NCI-H345 (cell line): ENCODE measurements at places on chromosomes 6 and 20.
A peak's percentile ranks its signal among the peaks of the same experiment; 100 is the strongest.

DNA sequence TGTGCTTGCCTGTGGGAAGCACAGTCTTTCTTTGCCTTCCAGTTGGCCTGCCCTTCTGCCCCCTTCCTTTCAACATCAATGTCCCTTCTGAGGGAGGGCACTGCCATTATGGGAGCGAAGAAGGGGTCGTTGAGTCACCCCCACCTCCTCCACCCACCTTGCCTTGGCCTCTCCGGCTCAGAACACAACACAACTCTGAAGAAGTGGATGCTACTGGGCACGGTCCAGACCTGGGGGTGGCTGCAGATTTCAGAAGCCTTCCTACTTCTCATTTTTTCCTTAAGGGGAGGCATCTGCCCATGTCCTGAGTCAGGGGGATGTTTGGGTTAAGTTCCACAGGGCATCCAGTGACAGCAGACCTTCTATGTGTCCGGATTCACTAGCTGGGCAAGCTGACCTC is 72.1 kb downstream of the GFOD1 start:
- no peak for DNase-seq

- DNase-seq, result no peak
Measured at GRCh38 chr6:44735630-44735963, 348.1 kb downstream of the CDC5L start.

- no peak for DNase-seq
Measured at GRCh38 chr6:92962846-92963245, 456.5 kb downstream of the EPHA7 start.

DNA sequence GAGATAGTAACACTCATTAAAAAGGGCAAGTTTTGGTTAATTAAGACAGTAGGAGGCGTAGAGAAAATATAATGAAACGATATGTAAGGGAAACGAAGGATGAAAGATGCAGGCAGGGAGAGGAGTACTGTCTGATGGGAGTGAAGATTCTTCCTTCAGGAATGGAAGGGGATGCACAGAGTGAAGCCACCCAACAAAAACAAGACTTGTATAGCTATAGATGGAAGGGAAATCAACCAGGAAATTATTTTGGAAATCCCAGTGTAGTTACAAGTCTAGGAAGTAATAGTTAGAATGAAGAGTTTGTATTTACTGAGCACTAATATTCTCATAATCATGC is 19.7 kb upstream of the HLA-DRB1 start:
- DNase-seq, result no peak

DNA sequence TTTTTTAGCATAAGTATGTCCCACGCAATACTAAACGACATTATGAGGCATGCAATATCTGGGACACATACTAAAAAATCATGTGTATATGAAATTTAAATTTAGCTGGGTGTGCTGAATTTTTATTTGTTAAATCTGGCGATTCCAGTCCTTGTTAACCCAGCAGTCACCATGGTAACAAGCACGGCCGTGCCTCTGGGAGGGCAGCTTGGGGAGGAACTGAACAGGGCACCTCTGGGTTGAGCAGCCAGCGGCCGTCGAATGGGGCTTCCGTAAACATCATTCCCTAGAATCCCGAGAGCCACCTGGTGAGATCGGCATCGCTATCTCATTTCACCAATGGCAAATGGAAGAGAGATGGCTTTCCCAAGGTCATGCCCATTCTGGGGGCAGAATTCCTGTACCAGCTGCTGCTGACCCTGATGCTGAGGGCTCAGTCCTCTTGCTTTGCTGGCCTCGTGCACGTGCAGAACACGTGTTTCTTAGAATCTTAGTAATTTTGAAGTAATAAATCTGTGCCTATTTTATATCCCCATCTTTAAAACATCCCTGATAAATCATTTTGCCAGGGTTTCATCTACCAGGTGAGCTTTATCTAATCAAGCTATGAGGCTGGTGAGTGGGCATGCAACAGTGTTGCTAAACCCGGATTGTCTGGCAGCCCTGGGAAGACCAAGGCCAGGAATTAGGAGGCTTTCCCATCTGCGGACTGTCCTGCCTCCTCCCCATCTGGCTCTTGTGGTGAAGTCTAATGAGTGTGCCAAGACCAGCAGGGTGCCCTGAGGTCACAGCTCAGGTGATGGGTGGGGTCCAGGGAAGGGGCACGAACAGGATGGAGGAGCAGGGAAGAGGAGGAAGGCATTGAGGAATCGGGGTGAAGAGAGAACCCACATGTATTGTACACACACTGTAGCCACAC is 85.1 kb downstream of the AGPAT4 start:
- no peak for DNase-seq

GRCh38 chr20:45971675-45972499 is at the start of gene ZNF335:
Gene ZNF335, minus strand, starts transcription at chr20:45972203. Its CDS starts 793 bp downstream, at chr20:45971410.
- DNase-seq, result peak; percentile 96

DNA sequence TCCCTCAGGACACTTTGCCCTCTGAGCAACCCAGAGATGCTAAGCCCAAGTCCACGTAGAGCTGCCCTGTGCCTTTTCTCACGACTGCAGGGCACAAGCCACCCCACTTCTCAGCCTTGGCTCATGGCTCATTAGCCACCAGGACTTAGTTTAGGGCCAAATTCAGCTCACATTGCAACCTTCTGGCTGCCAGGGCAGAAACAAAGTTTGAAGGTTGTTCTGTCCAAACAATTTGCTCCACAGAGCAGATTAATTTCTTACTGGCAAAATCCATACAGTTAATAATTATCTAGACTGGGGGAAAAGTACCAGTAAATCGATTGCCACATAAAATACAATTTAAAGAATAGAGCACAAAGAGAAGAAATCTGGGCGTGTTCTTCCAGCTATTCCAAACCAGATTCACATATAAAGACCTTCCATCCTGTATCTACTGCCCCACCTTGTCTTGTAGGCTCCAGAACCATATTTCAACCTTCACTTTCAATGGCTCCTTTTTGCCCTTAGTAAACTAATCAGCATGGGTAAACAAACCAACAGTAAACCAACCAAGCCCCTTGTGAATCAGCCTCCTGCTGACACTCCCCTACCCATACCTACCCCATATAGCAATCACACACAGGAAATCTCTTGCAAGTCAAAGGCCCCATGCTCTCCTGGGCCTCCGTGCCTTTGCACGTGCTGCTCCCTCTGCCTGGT is 101.9 kb downstream of the QRSL1 start:
- DNase-seq, result no peak

GRCh38 chr20:1302685-1303541 is 26.0 kb downstream of the SDCBP2 start:
- DNase-seq, result no peak

DNA sequence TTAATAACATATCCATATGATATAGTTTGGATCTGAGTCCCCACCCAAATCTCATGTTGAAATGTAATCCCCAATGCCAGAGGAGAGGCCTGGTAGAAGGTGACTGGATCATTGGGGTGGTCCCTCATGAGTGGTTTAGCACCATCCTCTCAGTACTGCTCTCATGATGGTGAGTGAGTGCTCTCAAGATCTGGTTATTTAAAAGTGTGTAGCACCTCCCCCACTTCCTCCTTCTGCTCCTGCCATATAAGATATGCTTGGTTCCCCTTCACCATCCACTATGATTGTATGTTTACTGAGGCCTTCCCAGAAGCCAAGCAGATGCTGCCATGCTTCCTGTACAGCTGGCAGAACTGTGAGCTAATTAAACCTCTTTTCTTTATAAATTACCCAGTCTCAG is 22.9 kb downstream of the IRF4 start:
- DNase-seq, result no peak

DNA sequence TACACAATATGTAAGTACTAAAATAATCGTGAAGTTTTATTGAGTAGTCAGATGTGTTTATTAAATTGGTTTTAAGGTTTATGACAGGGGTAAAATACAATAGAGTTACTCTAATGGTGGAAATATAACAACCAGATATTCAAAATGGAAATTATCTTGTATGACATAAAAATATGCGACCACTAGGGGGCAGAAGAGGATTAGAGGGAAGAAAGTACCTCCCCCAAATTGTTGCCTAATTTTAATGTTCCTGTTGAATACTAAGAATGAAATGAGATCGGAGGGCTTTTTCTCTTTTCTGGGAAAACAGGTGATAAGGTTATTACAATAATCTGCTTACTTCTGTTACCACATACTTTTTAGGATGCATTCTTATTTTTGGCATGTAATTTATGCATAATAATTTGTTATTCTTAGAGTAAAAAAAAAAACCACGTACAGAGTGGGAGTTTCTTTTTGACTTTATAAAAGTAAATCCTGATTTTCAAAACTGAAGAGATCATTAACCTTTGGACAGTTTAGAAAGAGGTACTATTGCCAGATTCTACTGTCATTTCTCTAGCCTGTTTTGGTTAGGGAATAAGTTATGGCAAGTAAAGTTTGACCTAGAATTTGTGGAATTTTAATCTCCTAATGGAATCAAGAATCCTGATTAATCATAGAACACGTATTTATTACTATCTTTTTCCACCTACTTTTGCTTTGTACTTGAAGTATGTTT is 159.2 kb downstream of the CD109 start:
- peak; percentile 35 for DNase-seq

- DNase-seq, result peak; percentile 98
Measured at GRCh38 chr20:63191400-63191799, 24.5 kb downstream of the YTHDF1 start.

- no peak for DNase-seq
Measured at GRCh38 chr6:21271428-21272155, 322.0 kb upstream of the SOX4 start.

DNA sequence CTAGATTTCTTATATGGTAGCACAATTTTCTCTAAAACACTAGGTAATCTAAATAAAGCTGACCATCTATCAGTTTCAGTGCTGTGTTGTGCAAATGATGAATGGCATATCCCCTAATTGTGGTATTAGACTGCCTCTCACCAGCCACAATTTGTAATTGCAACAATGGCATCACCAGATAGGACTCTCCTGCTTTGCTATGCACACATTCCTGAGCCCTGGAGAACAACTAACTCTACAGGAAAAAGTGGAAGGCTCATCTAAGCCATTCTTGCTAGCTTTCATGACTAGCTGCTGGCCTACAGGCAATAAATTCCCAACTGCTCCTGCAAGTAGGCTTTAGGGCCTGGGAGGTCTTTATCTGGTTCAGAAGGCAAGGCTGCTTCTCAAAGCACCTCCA is 974.1 kb downstream of the EYS start:
- no peak for DNase-seq

DNA sequence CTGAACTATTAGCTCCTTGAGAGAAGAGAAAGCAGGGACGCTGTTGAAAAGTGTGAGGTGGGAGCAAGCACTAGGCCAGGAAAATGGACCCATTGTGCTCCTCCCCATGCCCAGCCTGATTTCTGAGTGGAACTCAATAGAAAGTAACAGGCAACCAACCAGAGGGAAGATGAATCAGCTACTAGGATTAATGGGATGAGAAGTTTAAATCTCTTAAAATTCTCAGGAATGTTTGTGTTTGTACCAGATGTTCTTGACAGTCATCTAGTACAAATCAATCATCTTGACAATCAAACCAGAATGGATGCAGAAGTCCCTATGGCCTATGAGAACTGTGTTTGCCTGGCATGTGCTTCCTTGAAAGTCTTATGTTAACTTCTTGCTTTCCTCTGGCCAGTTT is 48.9 kb downstream of the HDDC2 start:
- DNase-seq, result no peak

GRCh38 chr20:61748376-61748775 is 317.3 kb downstream of the TAF4 start:
- DNase-seq, result no peak

DNA sequence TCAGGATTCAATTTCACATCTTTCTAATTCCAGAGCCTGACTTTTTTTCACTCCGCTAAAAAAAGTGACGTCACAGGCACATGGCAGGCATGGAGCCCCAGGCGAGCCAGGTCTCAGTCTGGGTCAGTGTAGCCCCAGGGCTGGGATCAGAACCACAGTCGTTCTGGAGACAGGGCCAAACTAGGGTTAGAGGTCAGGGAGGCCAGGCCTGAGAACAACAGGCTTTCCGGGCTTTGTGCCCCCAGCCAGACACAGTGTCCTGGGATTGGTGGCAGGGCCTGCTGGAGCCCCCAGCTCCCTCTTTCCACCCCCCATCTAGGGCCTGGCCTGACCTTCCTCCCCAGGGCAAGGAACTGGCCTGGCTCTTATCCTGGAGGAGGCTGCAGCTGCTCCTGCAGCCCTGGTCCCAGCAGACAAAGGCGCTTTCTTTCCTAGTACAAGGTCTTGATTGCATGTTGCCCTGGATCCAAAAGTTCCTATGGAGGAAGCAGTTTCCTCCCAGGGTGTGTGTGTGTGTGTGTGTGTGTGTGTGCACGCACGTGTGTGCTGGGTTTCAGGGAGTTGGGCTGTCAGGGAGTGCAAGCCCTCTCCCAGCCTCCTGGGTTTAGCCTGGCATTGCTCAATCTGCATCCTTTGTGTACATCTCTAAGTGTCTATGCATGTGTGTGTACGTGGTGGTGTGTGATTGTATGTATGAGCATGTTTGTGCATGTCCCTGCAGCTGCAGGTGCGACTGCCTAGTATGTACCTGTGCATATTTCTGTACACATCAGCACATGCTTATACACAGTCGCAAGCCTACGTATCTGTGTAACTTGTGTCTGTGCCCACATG is 26.5 kb upstream of the EMILIN3 start:
- DNase-seq, result no peak

DNA sequence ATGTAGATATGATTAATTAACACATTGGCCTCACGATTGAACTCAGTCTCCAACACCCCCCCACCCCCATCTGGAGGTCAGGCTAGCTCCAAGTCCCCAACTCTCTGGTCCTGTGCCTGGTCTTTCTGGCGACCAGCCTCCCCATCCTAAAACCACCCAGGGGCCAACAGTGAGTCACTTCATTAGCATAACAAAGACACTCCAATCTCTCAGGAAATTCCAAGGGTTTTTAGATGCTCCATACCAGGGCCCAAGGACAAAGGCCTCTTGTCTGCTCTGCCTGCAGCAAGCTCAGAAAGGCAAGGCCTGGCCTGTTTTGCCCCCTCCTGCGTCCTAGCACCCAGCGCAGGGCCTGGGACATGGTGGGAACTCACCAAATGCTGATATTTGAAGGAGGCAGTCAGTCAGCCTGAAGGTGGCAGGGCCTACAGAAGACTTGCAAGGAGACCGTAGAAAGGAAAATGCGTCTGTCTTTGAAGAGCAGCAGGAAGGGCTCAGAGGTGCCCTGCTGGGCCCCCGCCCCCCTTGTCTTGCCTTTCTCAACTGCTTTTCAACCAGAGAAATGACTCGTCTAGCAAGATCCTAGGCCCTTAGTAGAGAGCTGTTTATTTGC is 184.7 kb downstream of the CDH4 start:
- no peak for DNase-seq

DNA sequence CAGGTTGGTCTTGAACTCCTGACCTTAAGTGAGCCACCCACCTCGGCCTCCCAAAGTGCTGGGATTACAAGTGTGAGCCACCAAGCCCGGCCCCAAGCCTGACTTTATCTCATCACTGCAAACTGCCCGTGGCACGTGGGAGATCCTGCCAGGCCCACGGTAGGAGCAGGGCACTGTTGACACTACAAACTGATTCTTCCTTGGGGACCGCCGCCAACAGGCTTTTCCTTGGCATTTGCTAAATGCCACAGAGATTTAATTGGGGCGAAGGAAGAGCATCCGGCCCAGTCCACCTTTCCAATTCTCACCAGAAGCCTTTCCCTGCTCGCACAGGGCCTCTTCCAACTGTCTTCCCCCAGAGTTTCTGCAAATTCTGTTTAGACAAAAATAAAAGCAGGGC is 11.0 kb downstream of the ATP9A start:
- no peak for DNase-seq

GRCh38 chr20:17562804-17563305 is 7.0 kb upstream of the DSTN start:
- no peak for DNase-seq

- DNase-seq, result peak; percentile 24
Measured at GRCh38 chr6:215335-216034, 76.8 kb upstream of the DUSP22 start.

GRCh38 chr20:40749985-40750506 is 61.0 kb upstream of the MAFB start:
- DNase-seq, result no peak
